ENCODE measurements at places on chromosomes 7 and 10. TPM values are rescaled to one million over a fixed set of nuclear protein-coding genes. Genes with fewer than 3 reads are reported as not detected.
A peak's percentile ranks its signal among the peaks of the same experiment; 100 is the strongest.

GRCh38 chr7:2843711-2844152 is 376 bp downstream of the GNA12 start:
- no peak overlapping the region for H3K27ac ChIP-seq
- H3K27me3 ChIP-seq, result no peaks in the 10 kb centered on the region
- H3K4me1 ChIP-seq, result peaks cover 10% of the 10 kb centered on the region
- H3K4me3 ChIP-seq, result peak overlapping the region; percentile 87
- peak; percentile 51 for DNase-seq

DNA sequence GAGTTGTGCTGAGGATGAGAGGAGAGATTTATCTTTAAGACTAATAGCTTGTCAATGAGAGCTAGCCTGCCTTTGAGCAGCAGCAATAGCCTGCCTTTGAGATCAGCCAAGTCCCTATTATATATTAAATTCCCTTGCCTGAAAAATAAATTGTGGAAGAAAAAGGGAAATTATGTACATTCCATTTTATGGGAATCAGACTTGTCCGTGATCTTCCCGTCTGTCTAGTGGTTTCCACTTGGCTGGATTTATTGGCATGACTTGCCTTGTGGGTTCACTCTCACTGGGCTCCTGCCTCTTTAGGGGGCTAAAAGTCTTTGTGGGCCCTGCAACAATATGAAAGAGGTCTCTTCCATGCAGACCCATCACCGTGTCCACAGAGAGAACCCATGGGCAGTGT is 171.7 kb upstream of the FRMD4A start:
- no peak overlapping the region for H3K27ac ChIP-seq
- no peaks in the 10 kb centered on the region for H3K36me3 ChIP-seq
- no peak overlapping the region for H3K4me3 ChIP-seq
- no peaks in the 10 kb centered on the region for H3K27me3 ChIP-seq
- no peaks in the 10 kb centered on the region for H3K4me1 ChIP-seq

SPDYE5 gene
- total RNA-seq, result not detected

RADIL gene
- total RNA-seq, result 0.14 TPM

- no peak overlapping the region for H3K27ac ChIP-seq
- DNase-seq, result no peak
- H3K36me3 ChIP-seq, result no peaks in the 10 kb centered on the region
Measured at GRCh38 chr10:56920601-56921261, 559.7 kb upstream of the ZWINT start.

DNA sequence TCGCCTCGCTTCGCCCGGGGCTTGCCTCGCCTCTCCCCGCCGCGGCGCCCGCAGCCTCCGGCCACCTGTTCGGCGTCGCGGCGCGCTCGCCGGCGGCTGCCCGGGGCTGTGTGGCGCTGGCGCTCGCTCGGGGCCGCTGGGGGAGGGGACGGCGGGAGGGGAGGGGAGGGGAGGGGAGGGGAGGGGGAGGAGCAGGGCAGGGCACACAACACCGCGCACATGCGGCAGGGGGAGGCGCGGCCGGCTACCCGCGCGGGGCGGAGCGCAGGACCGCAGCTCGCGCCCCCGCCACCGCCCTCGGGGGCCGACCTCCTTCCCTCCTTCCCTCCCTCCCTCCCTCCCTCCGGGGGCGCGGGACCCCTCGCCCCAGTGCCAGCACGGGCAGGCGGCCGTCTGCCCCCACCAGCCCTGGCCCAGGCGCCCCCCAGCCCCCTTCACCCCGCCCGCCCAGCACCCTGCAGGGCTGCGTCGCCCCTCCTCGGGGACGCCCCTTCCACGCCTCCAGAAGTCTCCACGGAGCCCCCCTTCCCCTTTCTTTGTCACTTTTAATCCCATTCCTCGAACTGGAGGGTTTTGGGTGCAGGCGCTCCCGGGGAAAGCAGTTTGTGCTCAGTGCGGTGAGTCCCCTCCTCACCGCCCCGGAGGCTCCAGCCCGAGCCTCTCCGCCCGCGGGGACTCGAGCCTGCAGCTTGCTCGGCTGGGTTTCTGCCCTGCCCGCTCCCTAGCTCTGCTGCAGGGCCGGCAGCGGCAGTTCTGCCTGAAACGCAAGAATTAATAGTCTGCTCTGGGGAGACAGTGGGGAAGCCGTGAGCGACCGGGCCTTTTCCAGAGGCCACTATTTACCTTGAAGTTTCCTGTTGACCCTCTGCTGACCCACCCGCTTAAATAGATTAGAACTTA is at the start of gene PARD3:
PARD3 (minus strand) TSS at position 112 of the 900 bp plus-strand sequence. CDS start 301 bp downstream, outside the sequence.
- peak; percentile 68 for DNase-seq
- H3K4me1 ChIP-seq, result peaks cover 30% of the 10 kb centered on the region
- H3K4me3 ChIP-seq, result peak within 1 kb of the TSS; percentile 74
- no peaks in the 10 kb centered on the region for H3K36me3 ChIP-seq

GSAP gene
- 11.2 TPM for total RNA-seq

DNA sequence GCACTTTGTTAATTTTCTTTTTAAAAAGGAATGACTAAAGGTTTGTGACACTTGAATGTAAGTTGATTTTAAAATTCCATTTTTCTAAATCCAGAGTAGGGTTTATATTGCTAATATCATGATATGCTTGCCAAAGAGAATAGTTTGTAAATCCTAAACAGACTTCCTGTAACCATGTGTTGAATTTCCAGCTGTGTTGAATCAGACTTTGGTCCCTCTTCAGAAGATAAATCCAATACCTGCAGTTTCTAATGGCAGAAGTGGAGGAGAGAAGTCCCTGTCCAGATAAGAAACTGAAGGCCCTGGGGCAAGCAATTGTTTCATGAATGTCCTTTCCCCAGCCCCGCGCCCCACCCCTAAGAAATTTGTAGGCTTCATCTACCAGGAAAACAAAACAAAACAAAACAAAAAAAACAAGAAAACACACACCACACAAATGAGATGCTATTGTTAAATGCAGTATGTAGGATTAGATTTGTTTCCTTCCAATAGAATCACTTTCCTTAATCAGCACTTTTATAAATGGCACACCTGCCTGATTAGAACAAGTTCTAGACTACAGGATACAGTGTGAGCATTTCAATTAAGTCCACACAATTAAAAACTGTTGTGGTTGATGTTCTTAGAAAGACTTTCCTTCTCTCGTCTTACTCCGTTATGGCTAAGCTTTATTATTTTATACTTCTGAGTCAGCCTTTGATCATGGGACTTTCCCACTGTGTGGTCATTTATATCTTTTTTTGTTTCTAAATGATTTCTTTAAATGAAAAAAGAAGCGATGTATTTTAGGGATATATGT is 122.8 kb downstream of the KAT6B start:
- H3K27me3 ChIP-seq, result no peaks in the 10 kb centered on the region
- no peaks in the 10 kb centered on the region for H3K36me3 ChIP-seq
- DNase-seq, result no peak
- peaks cover 9% of the 10 kb centered on the region for H3K4me1 ChIP-seq

DNA sequence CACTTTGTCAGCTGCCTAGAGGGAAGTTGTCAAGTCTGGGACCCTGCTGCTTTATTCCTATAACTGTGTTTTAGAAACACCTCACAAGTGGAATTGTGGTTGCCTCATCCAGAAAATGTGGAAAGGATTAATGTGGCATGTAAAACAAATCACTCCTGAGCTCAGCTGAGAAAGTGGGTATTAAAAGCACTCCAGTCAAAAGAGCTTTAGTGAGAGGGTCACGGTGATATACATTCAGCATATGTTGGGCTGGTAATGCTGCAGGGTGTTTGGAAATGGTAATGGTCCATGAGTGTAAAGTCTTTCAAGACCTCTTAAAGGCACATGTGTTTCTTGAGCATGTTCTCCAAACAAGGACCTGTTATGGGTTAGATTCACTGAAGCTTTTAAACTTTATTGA is 318.2 kb upstream of the MEOX2 start:
- no peaks in the 10 kb centered on the region for H3K4me1 ChIP-seq
- no peak for DNase-seq
- H3K27me3 ChIP-seq, result no peaks in the 10 kb centered on the region
- no peak overlapping the region for H3K27ac ChIP-seq
- H3K4me3 ChIP-seq, result no peak overlapping the region

GRCh38 chr10:11238893-11239292 is 221.2 kb downstream of the CELF2 start:
- no peaks in the 10 kb centered on the region for H3K4me1 ChIP-seq
- no peak overlapping the region for H3K4me3 ChIP-seq
- H3K27me3 ChIP-seq, result no peaks in the 10 kb centered on the region
- DNase-seq, result no peak

HECW1 gene
- total RNA-seq, result 0.05 TPM

CPN1 gene
- total RNA-seq, result 95.7 TPM

DNA sequence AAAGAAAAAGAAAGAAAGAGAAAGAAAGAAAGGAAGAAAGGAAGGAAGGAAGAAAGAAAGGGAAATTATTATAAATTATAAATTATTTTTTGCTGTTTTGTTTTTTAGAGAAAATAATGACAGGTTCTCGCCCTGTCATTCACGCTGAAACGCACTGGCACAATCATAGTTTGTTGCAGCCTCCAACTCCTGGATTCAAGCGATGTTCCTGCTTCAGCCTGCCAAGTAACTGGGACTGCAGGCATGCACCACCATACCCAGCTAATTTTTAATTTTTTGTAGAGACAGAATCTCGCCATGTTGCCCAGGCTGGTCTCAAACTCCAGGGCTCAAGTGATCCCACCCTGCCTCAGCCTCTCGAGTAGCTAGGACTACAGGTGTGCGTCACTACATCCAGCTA is 21.6 kb downstream of the MMD2 start:
- no peak overlapping the region for H3K27ac ChIP-seq
- no peak for DNase-seq
- no peaks in the 10 kb centered on the region for H3K27me3 ChIP-seq
- H3K4me3 ChIP-seq, result no peak overlapping the region
- H3K4me1 ChIP-seq, result no peaks in the 10 kb centered on the region

Data from liver (tissue), 10 donors.